AG10803 (cell line): ENCODE measurements at places on chromosomes 1 and 21.

DNA sequence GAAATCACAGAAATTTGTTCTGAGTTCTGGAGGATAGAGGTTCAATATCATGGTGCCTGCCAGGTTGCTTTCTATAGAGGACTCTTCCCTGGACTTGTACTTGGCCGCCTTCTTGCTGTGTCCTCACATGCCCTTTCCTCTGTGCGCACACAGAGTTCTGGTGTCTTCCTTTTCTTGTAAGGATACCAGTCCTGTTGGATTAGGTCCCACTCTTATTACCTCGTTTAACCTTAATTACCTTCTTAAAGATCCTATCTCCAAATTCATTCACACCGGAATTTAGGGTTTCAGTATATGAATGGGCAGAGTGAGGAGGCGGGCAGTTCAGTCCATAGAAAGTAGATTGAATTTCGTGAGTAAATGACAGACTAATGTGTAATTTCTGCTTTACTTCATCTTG is 413.9 kb downstream of the NCAM2 start:
- no peak for DNase-seq

- DNase-seq, result peak; percentile 10
Measured at GRCh38 chr1:156963621-156964020, 43.2 kb downstream of the LRRC71 start.

- no peak for DNase-seq
Measured at GRCh38 chr1:23525558-23526250, 5.3 kb downstream of the E2F2 start.

DNA sequence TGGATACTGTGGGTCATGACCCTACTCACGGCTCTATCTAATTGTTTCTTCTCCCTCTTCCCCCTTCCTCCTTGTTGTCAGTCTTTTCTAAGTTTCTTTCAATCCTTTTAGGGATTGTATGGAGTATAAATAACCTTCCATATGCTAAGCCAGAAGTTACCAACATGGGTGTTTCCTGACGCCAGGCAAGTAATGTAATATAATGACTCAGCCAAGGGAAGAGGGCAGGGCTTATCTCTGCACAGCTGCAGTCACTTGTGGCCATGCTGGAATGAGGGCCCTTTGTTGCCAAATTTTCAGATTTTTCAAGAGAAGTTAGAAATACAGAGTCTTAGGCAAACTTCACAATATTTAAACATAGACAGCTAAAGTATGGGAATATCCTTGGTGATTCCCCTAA is 194.6 kb downstream of the ST6GALNAC3 start:
- peak; percentile 76 for DNase-seq

DNA sequence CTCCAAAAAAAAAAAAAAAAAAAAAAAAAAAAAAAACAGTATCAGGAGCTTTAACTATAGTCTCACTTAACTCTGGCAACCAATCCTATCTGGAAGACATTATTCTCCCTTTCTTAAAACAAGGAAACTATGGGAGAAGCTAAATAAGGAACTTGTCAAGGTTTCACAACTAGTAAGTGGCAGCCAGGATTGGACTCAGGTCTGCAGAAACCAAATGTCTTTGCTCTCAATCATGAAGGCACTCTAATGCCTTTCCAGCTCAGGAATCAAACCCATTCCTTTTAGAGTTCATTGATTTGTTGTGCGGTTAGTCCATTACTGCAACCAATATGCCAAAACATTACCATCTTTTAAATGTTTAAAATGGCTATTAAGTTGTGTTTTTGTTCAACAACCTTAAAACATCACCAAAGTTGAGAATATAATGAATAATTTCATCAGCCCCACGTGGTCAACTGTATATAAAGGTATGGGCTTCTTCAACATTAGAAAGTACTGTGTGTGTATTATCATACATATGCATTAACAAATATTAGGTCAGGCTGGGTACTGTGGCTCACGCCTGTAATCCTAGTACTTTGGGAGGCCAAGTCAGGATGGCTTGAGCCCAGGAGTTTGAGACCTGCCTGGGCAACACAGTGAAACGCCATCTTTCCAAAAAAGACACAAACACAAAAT is 1.5 kb downstream of the EPRS1 start:
- DNase-seq, result peak; percentile 5

GRCh38 chr1:116165572-116165971 is 54.4 kb downstream of the MAB21L3 start:
- no peak for DNase-seq

GRCh38 chr1:35499652-35500176 is 57.5 kb downstream of the KIAA0319L start:
- DNase-seq, result no peak

GRCh38 chr1:54230507-54231339 is 30.8 kb downstream of the MRPL37 start:
- DNase-seq, result no peak

GRCh38 chr1:109499661-109500536 is 6.0 kb downstream of the CYB561D1 start:
- DNase-seq, result peak; percentile 65
